ENCODE measurements at places on chromosomes 4 and X. TPM values are rescaled to one million over a fixed set of nuclear protein-coding genes. Genes with fewer than 3 reads are reported as not detected.

DNA sequence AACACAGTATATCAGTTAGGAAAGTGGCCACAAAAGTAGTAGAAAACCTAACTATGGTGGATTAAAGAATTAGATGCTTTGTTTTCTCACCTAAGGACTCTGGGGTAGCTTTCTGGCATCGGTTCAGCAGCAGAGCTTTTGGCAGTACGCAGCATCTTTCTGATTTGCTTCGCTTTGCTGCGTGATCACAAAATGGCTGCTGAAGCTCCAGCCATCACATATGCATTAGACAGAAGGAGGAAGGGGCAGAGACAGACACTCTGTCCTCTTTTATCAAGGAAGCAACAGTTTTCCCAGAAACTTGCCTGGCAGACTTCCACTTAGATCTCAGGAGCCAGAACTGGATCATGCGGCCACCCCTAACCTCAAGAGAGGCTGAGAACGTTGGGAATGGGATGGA is 15.1 kb downstream of the TREX2 start:
- H3K27ac ChIP-seq, result no peak overlapping the region
- H3K27me3 ChIP-seq, result no peaks in the 10 kb centered on the region
- H3K36me3 ChIP-seq, result no peaks in the 10 kb centered on the region
- H3K4me3 ChIP-seq, result no peak overlapping the region
- DNase-seq, result no peak
- H3K4me1 ChIP-seq, result no peaks in the 10 kb centered on the region

GRCh38 chr4:5429747-5430146 is 278.6 kb downstream of the EVC2 start:
- no peak for DNase-seq
- no peaks in the 10 kb centered on the region for H3K36me3 ChIP-seq
- H3K27ac ChIP-seq, result no peak overlapping the region
- no peaks in the 10 kb centered on the region for H3K27me3 ChIP-seq
- H3K4me3 ChIP-seq, result no peak overlapping the region

SCRG1 gene
- total RNA-seq, result 3.5 TPM

FOXR2 gene
- total RNA-seq, result not detected

DNA sequence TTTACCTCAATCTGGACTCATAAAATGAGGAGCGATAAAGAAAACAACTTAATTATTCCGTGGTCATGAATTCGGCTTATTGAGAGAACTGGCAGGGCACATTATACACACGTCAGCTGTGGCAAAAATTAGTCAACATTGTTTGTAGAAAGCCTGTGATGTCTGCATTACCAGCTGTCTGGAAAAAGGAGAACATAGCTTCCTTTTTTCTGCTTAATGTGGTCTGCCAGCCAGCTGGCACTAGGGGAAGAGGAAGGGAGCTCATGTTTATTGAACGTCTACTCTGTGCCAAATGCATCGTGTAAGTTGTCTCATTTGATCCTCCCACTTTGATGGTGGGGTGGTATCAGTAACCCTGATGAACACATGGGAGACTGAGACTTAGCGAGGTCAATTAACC is 367.6 kb downstream of the ARHGAP24 start:
- H3K36me3 ChIP-seq, result no peaks in the 10 kb centered on the region
- no peak for DNase-seq
- H3K4me3 ChIP-seq, result no peak overlapping the region
- H3K27me3 ChIP-seq, result no peaks in the 10 kb centered on the region
- H3K4me1 ChIP-seq, result no peaks in the 10 kb centered on the region

EGFL6 gene
- total RNA-seq, result 115 TPM

- no peaks in the 10 kb centered on the region for H3K27me3 ChIP-seq
- no peak overlapping the region for H3K4me3 ChIP-seq
- H3K27ac ChIP-seq, result no peak overlapping the region
- no peaks in the 10 kb centered on the region for H3K4me1 ChIP-seq
- no peak for DNase-seq
Measured at GRCh38 chr4:105137121-105137875, 9.4 kb upstream of the TET2 start.

PNMA6F gene
- not detected for total RNA-seq

DNA sequence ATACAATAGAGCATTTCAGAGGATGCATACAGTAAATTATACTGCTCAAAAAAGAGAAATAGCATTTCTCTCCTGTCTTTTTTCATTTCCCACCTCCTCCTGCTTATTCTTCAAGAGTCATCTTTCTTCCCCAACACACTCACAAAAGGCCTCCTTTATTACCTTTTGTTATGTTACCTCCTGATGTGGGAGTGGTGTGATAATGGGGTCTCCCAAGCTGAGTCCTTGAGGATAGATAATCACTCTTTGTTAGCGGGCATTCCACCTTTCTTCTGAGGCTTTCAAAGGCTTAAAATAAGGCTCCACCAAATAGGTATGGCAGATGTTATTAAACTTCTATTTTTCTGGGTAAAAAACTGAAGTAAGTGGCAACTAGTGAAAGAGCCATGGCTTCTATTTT is 159.8 kb downstream of the CPEB2 start:
- H3K4me3 ChIP-seq, result no peak overlapping the region
- H3K36me3 ChIP-seq, result no peaks in the 10 kb centered on the region
- H3K27ac ChIP-seq, result no peak overlapping the region
- no peak for DNase-seq

DUSP9 gene
- total RNA-seq, result 87.3 TPM

- H3K36me3 ChIP-seq, result no peaks in the 10 kb centered on the region
- H3K27me3 ChIP-seq, result no peaks in the 10 kb centered on the region
- peaks cover 36% of the 10 kb centered on the region for H3K4me1 ChIP-seq
- no peak for DNase-seq
- no peak overlapping the region for H3K4me3 ChIP-seq
Measured at GRCh38 chrX:13005661-13006473, 31.0 kb downstream of the TMSB4X start.

DNA sequence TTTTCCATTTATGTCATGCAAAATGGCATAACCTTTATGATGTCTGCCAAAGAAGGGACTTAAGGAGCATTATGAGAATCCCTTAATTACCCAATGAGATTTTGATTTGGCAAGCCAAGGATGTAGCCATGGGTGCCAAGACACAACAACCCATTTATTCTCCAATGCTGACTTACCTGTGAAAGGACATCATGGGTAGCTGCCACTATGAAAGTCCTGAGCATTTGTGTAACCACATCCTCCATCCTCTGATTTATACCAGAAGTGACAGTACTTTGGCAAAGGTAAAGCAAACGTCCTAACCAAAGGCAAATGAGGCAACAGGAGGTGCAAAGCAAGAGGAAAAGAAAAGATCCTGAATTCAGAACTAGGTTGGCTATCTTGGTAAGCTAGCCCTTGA is 87.3 kb upstream of the EMCN start:
- no peak overlapping the region for H3K27ac ChIP-seq
- no peak for DNase-seq
- H3K4me1 ChIP-seq, result no peaks in the 10 kb centered on the region
- H3K27me3 ChIP-seq, result no peaks in the 10 kb centered on the region
- H3K4me3 ChIP-seq, result no peak overlapping the region
- H3K36me3 ChIP-seq, result no peaks in the 10 kb centered on the region

DNA sequence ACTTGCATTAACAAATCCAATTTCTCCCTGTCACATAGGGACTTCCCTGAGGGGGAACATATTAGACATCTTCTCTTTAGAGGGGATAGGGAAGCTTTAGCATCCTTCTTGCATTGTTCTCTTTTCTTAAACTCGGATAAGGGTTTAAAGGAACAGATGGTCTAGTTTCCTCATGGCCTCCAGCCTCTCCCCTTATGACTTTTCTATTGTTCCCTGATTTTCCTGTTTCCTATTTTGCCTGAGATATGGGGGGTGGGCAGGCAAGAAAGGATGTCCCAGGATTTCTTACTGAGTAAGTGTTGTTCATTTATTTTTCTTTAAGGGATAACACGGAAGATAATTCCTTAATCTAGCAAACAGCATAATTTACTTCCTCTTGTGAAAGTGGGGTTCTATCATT is 107.7 kb upstream of the MAGEE2 start:
- no peak for DNase-seq
- H3K36me3 ChIP-seq, result no peaks in the 10 kb centered on the region
- no peaks in the 10 kb centered on the region for H3K4me1 ChIP-seq
- H3K4me3 ChIP-seq, result no peak overlapping the region

GRCh38 chr4:176492646-176493302 is 173.0 kb downstream of the SPCS3 start:
- no peak overlapping the region for H3K27ac ChIP-seq
- H3K4me3 ChIP-seq, result no peak overlapping the region
- H3K4me1 ChIP-seq, result no peaks in the 10 kb centered on the region
- H3K36me3 ChIP-seq, result no peaks in the 10 kb centered on the region
- DNase-seq, result no peak

DNA sequence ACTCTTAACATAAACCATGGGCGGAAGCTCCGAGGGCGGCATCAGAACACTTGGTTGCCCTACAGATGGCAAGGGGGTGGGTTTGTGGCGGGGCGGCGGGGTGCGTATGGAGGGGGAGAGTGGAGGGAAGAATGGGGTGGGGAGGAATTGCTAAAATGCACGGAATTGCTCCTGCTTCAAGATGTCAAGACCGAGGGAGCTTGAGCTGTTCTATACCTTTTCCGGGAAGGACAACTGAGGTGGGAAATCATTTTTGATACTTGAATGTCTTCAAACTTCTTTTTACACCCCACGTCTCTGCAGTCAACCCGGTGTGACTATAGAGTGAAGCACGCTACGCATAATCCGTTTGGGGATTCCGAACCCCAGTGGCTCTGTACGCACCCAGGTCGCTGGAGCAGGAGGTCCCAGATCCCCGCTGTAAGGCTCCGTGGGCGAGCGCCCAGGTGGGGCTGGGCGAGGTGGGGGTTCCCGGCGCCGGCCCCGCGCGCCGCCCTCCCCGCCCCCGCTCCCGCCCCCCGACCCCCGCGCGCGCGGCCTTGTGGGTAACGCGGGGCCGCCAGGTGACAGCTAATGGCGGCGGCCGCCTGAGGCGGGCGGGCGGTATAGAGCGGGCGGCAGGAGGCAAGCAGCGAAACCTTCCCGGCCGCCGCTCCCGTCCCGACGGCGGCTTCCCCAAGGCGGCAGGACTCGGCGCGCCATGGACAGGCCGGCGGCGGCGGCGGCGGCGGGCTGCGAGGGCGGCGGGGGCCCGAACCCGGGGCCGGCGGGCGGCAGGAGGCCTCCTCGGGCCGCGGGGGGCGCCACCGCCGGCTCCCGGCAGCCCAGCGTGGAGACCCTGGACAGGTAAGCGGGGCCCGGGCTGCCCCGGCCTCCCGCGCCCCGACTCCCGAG is at the start of gene MTMR1:
Gene MTMR1 (plus strand): TSS at position 566 of the 894 bp plus-strand sequence. CDS start 135 bp downstream, at position 701.
- peak; percentile 65 for DNase-seq
- H3K36me3 ChIP-seq, result no peaks in the 10 kb centered on the region
- H3K27ac ChIP-seq, result peak within 1 kb of the TSS; percentile 72
- no peaks in the 10 kb centered on the region for H3K27me3 ChIP-seq

TLR10 gene
- not detected for total RNA-seq

DNA sequence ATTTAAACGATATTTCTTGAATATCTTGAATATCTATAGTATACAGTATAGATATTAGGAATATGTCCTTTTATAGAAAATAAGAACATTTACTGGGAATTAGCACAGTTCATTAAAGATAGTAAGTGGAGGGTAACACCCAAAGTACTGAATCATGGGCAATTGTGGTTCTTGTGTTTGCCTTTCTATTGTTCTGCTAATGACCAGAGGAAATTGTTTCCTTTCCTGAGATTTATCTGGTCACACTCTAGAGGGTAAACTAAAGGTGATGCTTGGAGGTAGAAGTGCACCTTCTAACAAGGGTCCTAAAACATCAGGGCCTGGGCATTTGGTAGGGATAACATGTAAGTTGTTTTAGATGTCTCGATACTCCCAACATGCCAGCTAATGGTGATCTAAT is 241.3 kb upstream of the SFRP2 start:
- no peaks in the 10 kb centered on the region for H3K4me1 ChIP-seq
- H3K27me3 ChIP-seq, result peaks cover 9% of the 10 kb centered on the region
- H3K36me3 ChIP-seq, result no peaks in the 10 kb centered on the region
- no peak overlapping the region for H3K27ac ChIP-seq
- no peak for DNase-seq
- H3K4me3 ChIP-seq, result no peak overlapping the region

Measured in hepatocyte (in vitro differentiated cells).